ENCODE measurements at places on chromosomes 4 and X. TPM values are rescaled to one million over a fixed set of nuclear protein-coding genes. Genes with fewer than 3 reads are reported as not detected.

DNA sequence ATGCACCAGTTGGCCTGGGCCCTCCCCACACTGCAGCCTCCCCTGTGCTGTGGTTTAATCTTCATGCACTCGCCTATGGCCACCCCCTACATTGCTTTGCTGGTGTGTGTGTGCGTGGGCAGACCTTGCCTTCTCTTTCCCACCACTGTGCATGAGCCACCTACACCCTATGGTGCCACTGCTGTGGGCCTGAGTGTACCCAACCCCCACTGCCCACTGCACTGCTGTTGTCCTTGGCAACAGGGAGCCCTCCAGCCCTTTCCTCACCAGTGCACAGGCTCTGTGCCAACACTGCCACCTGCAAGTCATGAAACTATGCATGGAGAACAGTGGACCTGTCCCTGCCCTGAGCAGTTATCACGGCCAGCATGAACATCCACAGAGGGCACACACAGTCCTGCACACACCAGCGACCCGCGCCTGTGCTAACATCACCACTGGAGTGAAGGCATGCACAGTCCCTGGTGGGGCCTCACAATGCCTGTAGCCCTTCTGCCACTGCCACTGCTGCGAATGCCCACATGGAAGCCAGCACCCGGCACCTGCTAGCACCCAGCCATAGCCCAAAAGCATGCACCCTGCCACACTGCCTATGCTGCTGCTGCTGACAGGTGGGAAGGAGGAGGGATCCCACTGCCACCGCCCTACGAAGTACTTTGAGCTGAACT, 237.8 kb upstream of the ARSJ start:
- no peaks in the 10 kb centered on the region for H3K36me3 ChIP-seq
- H3K27me3 ChIP-seq, result peaks cover 2% of the 10 kb centered on the region
- no peaks in the 10 kb centered on the region for H3K4me1 ChIP-seq
- no peak overlapping the region for H3K27ac ChIP-seq

Gene BRCC3
- 36.1 TPM for total RNA-seq

GRCh38 chrX:114712466-114712865, 128.6 kb downstream of the HTR2C start:
- no peak for DNase-seq
- H3K4me1 ChIP-seq, result no peaks in the 10 kb centered on the region
- peaks cover 2% of the 10 kb centered on the region for H3K27me3 ChIP-seq
- no peak overlapping the region for H3K4me3 ChIP-seq
- no peak overlapping the region for H3K27ac ChIP-seq

DNA sequence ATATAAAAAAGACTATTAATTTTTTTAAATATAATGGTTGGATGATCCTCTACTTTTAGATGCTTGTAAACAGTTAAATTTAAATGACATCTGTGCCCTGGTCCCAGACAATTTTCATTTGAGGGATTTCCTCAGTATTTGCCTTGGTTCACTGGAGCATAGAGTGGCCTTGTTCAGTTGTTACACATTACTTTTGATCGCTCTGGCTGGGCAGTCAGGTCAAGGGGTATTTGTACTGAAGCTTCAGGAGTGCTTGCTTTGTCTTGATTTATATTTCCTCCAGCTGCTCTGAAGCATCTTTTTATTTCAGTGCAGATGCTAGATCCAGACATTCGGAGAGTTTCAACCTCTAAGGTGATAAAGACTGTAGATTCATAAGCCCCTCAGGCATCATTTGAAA, 50.0 kb downstream of the COMMD8 start:
- H3K4me3 ChIP-seq, result no peak overlapping the region
- DNase-seq, result no peak
- H3K36me3 ChIP-seq, result no peaks in the 10 kb centered on the region
- no peak overlapping the region for H3K27ac ChIP-seq
- H3K4me1 ChIP-seq, result no peaks in the 10 kb centered on the region
- H3K27me3 ChIP-seq, result peaks cover 37% of the 10 kb centered on the region

Gene HTR2C
- total RNA-seq, result not detected

GRCh38 chr4:4694296-4694772, 152.5 kb upstream of the STX18 start:
- no peak overlapping the region for H3K27ac ChIP-seq
- H3K4me3 ChIP-seq, result no peak overlapping the region
- DNase-seq, result no peak
- H3K27me3 ChIP-seq, result no peaks in the 10 kb centered on the region
- H3K4me1 ChIP-seq, result peaks cover 13% of the 10 kb centered on the region
- H3K36me3 ChIP-seq, result no peaks in the 10 kb centered on the region

- H3K4me1 ChIP-seq, result no peaks in the 10 kb centered on the region
- no peak overlapping the region for H3K27ac ChIP-seq
- H3K36me3 ChIP-seq, result no peaks in the 10 kb centered on the region
- DNase-seq, result no peak
- H3K27me3 ChIP-seq, result no peaks in the 10 kb centered on the region
- no peak overlapping the region for H3K4me3 ChIP-seq
Measured at GRCh38 chr4:184294606-184295133, 77.0 kb upstream of the ENPP6 start.

Gene PLXNB3
- total RNA-seq, result 2.4 TPM

GRCh38 chr4:85084371-85085094, 118.0 kb upstream of the WDFY3 start:
- H3K4me1 ChIP-seq, result no peaks in the 10 kb centered on the region
- H3K27ac ChIP-seq, result no peak overlapping the region
- DNase-seq, result no peak
- no peaks in the 10 kb centered on the region for H3K36me3 ChIP-seq
- no peaks in the 10 kb centered on the region for H3K27me3 ChIP-seq

Gene HPSE
- total RNA-seq, result 13.9 TPM

GRCh38 chrX:78957768-78958130, 12.6 kb downstream of the P2RY10 start:
- peak overlapping the region; percentile 81 for H3K27ac ChIP-seq
- DNase-seq, result no peak
- no peaks in the 10 kb centered on the region for H3K27me3 ChIP-seq
- H3K4me3 ChIP-seq, result peak overlapping the region; percentile 78

DNA sequence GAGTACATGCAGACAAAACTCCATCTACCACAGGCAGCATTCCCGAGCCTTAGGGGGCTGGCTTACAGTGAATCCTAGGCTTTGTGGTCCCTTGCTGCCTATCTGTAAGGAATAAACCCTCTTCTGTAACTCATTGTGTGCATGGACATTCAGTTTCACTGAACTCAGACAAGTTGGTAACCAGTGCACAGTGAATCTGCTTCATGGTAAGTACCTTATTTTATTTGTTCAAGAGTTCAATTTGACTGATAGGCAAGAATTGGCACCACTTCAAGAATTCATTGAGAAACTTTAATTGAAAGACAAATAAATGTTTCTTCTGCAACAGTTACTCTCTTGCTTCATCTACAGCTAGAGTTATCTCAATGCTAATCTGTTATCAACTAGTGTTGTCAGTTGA, 57.2 kb upstream of the PRRG1 start:
- H3K36me3 ChIP-seq, result no peaks in the 10 kb centered on the region
- no peak overlapping the region for H3K27ac ChIP-seq
- no peaks in the 10 kb centered on the region for H3K27me3 ChIP-seq
- no peaks in the 10 kb centered on the region for H3K4me1 ChIP-seq
- no peak overlapping the region for H3K4me3 ChIP-seq

DNA sequence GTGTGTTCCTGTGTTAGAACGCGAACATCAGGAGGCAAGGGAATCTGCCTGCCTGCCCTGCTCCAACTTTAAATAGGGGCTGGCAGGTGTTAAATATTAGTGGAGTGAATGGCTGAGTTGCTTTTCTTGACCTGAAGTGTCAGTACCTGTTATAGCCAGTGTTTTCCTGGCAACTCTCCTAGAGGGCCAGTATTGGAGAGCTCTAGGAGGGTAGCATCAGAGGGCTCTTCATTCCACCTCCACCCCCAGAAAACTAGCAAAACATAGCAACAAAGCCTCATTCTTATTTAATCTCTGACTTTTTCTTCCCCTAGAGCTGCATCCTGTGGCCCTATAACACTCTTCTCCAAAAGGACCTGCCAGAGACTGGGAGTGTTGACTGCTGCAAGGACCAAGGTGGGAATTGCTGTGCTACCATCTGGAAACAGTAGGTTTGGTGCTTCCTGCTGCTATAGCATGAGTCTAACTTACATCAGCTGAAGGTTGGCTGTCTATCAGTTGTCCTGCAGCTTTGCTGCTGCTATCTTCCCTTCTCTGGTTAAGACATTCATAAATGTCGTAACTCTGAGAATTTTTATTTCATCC, 33.5 kb downstream of the SGMS2 start:
- peaks cover 6% of the 10 kb centered on the region for H3K27me3 ChIP-seq
- H3K36me3 ChIP-seq, result no peaks in the 10 kb centered on the region

Gene ZMAT1
- 2.1 TPM for total RNA-seq

DNA sequence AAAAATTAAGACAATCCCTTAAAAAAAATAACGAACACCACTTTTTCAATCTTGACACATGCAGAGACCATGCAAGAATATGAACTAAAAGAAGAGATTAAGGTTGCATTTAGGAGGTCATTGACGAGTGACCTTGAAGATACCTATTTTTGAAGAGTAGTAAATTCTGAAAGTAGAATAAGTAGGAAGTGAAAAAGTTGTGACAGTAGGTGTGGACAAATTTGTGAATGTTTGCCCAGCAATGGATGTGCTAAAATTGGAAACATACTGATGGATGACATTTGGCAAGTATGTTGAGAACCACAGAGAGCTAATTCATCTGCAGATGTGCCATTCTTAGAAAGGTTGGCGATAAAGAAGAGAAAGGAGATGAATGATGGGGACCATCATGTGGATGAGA, 213.7 kb upstream of the VCX3A start:
- no peak overlapping the region for H3K27ac ChIP-seq
- H3K36me3 ChIP-seq, result no peaks in the 10 kb centered on the region
- no peaks in the 10 kb centered on the region for H3K4me1 ChIP-seq
- H3K27me3 ChIP-seq, result no peaks in the 10 kb centered on the region
- H3K4me3 ChIP-seq, result no peak overlapping the region

DNA sequence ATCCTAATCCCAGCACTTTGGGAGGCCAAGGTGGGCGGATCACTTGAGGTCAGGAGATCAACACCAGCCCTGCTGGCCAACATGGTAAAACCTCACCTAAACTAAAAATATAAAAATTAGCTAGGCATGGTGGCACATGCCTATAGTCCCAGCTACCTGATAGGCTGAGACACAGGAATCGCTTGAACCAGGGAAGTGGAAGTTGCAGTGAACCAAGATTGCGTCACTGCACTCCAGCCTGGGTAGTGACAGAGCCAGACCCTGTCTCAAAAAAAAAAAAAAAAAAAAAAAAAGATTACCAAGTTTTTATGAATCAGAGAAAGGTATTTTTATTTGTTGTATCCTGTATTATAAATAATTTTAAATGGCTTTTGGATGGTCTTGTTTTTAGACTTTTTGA, 15.1 kb downstream of the TRAPPC11 start:
- no peak overlapping the region for H3K27ac ChIP-seq
- peaks cover 3% of the 10 kb centered on the region for H3K4me1 ChIP-seq
- DNase-seq, result no peak
- peaks cover 13% of the 10 kb centered on the region for H3K36me3 ChIP-seq
- H3K4me3 ChIP-seq, result no peak overlapping the region
- no peaks in the 10 kb centered on the region for H3K27me3 ChIP-seq

GRCh38 chr4:112736718-112737135, 99.8 kb downstream of the LARP7 start:
- H3K27me3 ChIP-seq, result no peaks in the 10 kb centered on the region
- H3K4me3 ChIP-seq, result peak overlapping the region; percentile 36
- H3K4me1 ChIP-seq, result peaks cover 12% of the 10 kb centered on the region
- no peak for DNase-seq
- no peaks in the 10 kb centered on the region for H3K36me3 ChIP-seq
- no peak overlapping the region for H3K27ac ChIP-seq

Gene PPP4R3C
- not detected for total RNA-seq

Gene FREM3
- not detected for total RNA-seq

Gene KLHL13
- 0.86 TPM for total RNA-seq

- H3K4me1 ChIP-seq, result no peaks in the 10 kb centered on the region
- no peak for DNase-seq
- H3K4me3 ChIP-seq, result no peak overlapping the region
- no peak overlapping the region for H3K27ac ChIP-seq
Measured at GRCh38 chr4:45284400-45285085, 558.2 kb upstream of the GNPDA2 start.

Gene EPHA5
- total RNA-seq, result not detected

Gene NPY2R
- not detected for total RNA-seq

GRCh38 chr4:48795108-48795507, 15.0 kb upstream of the FRYL start:
- peaks cover 3% of the 10 kb centered on the region for H3K27me3 ChIP-seq
- no peaks in the 10 kb centered on the region for H3K4me1 ChIP-seq
- H3K36me3 ChIP-seq, result no peaks in the 10 kb centered on the region
- H3K27ac ChIP-seq, result no peak overlapping the region
- H3K4me3 ChIP-seq, result no peak overlapping the region

GRCh38 chr4:55965585-55965984, 16.8 kb downstream of the CEP135 start:
- no peak overlapping the region for H3K27ac ChIP-seq
- peaks cover 32% of the 10 kb centered on the region for H3K36me3 ChIP-seq
- no peak for DNase-seq

DNA sequence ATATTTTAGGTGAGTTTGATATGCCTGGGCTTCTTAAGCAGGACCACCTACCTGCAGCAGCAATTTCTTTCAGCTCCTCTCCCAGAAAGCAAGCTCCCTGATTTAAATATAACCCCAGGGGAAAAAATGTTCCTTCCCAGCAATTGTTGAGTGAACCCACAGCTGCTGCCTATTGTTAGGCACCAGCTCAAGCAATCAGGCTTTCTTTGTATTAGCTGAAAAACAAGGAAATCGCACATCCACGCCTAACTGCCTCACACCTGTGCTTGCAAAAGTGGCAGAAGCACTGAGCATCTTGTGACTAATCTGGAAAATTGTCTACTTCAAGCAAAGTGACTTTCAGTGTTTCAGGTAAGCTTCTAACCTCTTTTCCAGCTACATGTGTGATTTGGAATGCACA, 432.2 kb downstream of the SMARCA1 start:
- H3K4me3 ChIP-seq, result no peak overlapping the region
- no peak overlapping the region for H3K27ac ChIP-seq
- H3K27me3 ChIP-seq, result no peaks in the 10 kb centered on the region
- H3K4me1 ChIP-seq, result no peaks in the 10 kb centered on the region
- no peak for DNase-seq

DNA sequence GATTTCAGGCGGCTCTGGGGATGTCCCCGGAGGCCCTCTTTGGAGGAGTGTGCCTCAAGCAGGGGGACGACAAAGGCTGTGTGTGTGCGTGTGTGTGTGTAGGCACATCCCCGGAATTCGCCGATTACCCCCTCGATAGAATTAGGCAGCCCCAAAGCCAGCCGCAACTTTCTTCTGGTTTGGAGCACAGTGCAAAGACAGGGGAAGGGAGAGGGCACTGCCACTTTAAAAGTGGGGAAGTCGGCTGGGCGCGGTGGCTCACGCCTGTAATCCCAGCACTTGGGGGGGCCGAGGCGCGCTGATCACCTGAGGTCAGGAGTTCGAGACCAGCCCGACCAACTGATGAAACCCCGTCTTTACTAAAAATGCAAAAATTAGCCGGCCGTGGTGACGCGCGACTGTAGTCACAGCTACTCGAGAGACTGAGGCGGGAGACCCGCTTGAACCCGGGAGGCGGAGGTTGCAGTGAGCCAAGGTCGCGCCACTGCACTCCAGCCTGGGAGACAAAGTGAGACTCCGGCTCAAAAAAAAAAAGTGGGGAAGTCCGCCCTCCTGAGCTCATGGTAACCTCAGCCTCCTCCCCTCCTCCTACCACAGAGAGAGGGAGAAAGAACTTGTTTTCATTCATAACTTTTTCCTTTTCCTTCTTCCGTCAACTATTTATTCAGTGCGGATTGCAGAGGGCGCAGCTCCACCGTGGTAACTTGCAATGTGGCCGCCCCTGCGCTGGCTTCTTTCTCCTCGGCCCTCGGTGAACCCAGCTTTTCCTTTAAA, 2.4 kb downstream of the SPRY1 start:
- peaks cover 22% of the 10 kb centered on the region for H3K4me1 ChIP-seq
- H3K4me3 ChIP-seq, result peak overlapping the region; percentile 90
- no peaks in the 10 kb centered on the region for H3K36me3 ChIP-seq
- no peak for DNase-seq
- H3K27me3 ChIP-seq, result peaks cover 12% of the 10 kb centered on the region

Measured in natural killer cell treated with Interleukin-12 subunit alpha and Interleukin-12 subunit beta and Interleukin-15 and Interleukin-18, amount 100 ng/mL, for 72 hours (primary cell).